ENCODE measurements at places on chromosomes 3 and 15.

DNA sequence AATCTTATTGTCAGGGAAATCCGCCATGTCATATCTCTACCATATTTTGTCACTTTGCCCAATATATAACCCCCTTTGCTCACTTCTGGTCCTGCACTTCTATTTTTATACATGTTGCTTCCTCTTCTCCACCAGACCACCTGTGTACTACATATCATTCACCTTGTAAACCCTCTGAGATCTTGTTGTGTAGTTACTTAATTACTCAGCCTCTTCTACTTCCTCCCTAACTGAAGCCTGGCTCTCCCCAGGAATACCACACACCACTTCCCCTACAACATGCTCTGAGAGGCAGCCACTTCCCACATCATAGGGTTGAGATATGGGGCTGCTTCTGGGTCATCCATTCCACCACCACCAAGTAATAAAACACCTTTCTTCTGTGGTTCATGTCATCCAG, 10.0 kb downstream of the HEXA start:
- no peak for DNase-seq

DNA sequence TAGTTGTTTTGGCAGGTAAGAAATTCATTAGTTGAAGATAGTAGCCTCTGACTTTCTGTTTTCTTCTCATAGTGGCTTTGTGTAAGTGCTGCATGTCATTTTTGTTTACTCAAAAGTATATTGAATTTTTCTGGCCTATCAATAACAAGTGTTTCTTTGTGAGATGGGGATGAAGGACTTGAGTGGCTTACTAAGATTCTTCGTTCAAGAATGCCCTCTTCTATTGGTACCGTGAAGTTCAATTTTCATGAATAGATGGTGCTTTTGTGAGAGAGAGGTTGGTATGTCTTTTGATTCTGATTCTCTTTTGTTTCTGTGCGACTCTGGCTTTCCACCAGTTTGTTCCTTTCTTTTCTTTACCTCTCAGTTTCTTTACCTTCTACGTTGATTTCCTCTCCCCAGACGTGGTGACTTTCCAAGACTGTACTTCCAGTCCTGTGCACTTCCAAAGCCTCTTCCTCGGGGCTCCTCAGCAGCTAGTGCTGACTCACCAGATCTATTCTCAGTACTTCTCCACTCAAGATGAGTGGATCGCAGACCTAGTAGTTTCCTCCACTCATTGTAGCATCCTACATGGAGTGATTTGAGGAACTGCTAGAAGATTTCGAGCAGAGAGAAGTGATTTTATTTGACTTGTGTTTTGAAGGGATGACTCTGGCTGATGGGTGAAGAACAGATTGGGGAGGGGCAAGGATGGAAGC, 82.0 kb upstream of the EPHB3 start:
- no peak for DNase-seq

DNA sequence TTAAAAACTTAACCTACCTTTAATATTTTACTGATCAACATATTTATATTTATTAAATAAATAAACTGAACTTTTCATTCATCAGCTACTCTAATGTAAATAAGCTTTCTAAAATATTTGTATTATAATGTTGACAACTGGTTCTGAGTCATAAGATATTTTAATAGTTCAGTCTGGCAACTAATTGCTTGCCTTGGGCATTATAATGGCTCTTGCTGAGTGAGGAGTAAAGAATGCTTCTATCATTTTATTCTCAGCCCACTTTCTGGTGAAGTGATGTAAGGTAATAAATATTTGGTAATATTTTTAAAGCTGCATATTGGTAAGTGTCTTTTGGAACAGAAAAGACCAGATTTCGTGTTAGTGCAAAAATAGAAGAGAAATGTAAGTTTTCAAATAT, 81.5 kb downstream of the DIPK2A start:
- DNase-seq = peak; percentile 79

GRCh38 chr3:52650439-52650838, 35.3 kb downstream of the PBRM1 start:
- DNase-seq = no peak

- DNase-seq = no peak
Measured at GRCh38 chr3:113721636-113722035, 24.4 kb downstream of the NAA50 start.

GRCh38 chr3:65635657-65636056, 403.1 kb downstream of the MAGI1 start:
- DNase-seq = no peak

DNA sequence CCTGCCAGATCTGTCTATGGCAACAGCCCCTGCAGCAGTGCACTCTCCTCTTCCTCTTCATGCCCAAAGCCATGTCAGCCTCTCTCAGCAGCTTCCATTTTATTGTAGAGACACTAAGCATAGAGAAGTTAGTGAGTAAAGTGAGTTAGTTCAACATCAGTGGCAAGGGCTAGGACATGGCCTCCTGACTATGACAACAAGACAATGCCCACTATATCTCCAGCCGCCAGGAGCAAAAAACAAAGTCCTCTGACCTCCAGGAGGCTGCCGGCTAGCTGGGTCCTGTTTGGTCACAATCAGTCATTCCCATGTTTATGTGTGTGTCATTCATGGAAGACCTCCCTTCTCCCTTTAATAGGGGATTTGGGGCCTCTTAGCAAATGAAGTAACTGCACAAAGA, 14.9 kb downstream of the NR1I2 start:
- DNase-seq = no peak

GRCh38 chr15:69780374-69780773, 317.3 kb downstream of the TLE3 start:
- no peak for DNase-seq

- peak; percentile 25 for DNase-seq
Measured at GRCh38 chr3:100650651-100651619, 41.5 kb downstream of the ADGRG7 start.

GRCh38 chr3:55622733-55623132, 135.6 kb upstream of the WNT5A start:
- DNase-seq = no peak

GRCh38 chr3:14847613-14848541, 29.1 kb downstream of the FGD5 start:
- no peak for DNase-seq

GRCh38 chr3:72171946-72172345, 387.0 kb upstream of the PROK2 start:
- DNase-seq = no peak

- DNase-seq = peak; percentile 57
Measured at GRCh38 chr3:177597311-177598096, 400.2 kb upstream of the TBL1XR1 start.

Data from BJ (cell line).